ENCODE measurements at places on chromosomes 11 and 22.

DNA sequence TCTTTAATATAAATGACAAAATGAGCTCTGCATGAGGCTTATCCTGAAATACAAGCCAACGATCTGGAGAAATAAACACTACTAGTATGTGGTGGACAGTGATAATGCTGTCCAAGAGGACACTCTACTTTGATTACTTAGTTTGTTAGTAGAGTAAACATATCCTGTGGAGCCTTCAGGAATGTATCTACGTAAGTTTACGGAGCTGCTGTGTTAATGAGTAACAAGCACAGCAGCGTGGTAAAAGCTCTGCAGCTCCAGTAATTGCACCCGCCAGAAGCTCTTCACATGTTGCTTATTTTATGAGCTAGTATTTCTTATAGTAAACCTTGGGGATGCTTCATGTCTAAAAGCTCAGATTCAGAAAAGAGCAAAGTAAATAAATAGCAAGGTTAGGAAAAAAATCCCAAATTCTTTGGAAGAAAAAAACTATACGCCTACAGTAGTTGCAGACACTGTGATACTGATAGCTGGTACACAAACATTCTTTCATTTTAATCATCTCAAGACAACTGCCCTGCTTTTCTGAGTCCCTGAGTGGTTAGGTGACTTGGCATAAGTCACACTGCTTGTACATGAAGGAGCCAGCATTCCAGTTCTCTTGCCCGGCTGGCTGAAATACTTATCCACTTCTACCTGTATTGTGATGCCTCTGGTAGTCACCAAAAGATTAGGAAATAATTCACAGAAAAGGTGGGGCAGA lies 32.7 kb upstream of the CCDC34 start:
- DNase-seq, result no peak

GRCh38 chr11:102469196-102469821 lies 16.7 kb upstream of the TMEM123 start:
- DNase-seq, result no peak

- no peak for DNase-seq
Observed at GRCh38 chr11:45455536-45455935, 169.4 kb upstream of the SYT13 start.

DNA sequence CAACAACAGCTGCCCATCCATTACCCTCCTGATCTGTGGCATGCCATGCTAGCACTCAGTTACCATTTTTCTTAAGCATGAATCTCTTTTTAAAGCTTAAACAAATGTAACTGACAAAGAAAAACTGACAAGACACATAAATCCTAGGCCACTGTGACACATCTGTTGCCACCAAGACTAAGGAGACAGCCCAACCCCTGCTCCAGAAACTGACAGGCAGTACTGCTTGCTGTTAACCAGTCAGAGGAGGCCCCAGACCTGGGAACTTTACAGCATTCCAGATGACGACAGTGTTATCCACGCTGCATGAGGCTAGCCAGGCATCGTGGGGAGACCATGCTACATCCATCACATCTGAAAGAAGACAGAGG lies 33.8 kb downstream of the HIRA start:
- no peak for DNase-seq

DNA sequence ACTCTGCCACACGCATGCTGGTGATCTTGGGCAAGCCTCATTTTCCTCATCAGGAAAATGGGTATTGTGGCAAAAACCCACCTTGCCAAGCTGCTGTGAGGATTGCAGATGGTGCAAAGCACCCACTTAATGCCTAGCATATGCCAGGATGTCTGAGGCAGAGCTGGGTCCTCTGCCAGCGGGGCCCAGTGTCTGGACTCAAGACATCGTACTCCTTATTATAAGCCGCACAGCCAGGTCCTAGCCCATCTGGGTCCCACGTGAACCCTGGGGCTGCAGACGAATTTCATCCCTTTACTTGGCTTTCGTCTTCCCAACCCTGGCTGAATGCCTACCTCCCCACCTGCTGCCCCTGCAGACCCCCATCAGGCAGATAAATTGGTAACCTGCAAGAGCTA lies 34.5 kb upstream of the ALX4 start:
- no peak for DNase-seq

DNA sequence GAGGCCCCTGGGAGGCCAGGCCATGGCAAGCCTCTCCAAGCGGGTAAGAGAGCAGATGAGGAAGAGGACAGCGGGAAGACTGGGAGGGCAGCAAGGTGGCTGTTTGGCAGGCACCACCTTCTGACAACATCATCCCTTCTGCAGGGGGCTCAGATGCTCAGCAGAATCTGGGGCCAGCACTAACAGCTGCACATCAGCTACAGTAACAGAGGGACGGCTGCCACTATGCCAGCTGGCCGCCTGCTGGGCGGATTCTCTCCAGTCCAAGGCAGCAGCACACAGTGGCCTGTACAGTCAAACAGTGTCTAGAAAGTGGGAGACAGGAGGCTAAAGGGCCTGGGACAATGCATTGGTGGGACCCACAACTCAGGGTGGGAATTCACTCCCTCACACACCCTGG lies 10.7 kb upstream of the TXN2 start:
- DNase-seq, result no peak

DNA sequence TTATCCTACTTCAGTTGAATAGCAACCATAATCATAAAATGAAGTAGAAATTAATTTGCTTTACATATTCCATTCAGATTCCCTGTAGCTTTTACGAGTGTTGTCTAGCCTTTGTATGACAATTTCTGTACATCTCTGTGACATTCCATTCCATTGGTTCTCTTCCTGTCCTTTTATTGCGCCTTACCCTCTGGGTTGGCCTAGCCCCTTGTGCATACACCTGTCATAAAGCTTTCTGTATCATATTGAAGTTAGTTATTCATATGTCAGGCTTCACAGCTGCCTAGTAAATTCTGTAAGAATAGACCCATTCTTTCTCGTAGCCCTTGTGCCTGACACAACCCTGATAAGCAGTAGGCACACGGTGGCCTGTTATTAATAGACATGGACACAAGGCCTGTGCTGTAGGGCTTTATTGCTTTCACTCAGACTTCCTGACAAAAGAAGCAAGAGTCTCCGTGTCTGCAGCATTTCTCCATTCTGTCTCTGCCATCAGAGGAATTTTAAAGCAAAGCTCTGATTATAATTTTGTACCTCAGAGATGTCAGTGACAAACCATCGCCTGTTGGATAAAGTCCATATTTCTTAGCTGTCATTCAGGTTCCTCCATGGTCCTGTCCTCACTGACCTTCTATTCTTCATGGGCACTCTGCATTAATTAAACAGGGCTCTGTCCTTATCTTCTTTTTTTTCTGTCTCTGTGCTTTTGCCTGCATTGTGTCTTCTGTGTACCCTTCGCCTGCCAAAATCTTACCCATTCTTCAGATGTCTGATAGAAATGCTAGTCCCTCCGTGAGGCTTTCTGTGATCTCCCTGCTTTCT lies 49.4 kb downstream of the BID start:
- no peak for DNase-seq

- DNase-seq, result no peak
Observed at GRCh38 chr11:68351450-68352275, 39.3 kb downstream of the LRP5 start.

GRCh38 chr22:20868025-20868962 lies 9.5 kb downstream of the SNAP29 start:
- no peak for DNase-seq

GRCh38 chr11:48018528-48019216 lies 38.3 kb downstream of the PTPRJ start:
- no peak for DNase-seq

DNA sequence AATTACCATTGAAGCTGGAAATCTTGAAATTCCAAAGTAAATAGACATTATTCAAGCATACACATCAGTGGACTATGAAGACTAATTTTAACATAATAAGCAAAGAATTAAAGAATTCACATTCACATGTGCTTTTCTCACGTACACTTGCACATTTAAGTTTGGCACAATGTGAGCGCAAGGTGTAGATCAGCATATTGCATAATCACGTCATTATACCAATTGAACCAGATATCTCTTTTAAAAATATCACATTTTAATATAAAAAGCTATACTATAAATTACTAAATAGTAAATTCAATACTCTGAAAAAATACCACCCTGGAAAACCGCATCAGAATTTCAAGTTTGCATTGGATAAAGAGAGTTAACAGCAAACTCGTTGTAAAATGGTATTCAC lies 60.7 kb downstream of the SESN3 start:
- DNase-seq, result no peak

- DNase-seq, result no peak
Observed at GRCh38 chr11:11570823-11571222, 51.0 kb downstream of the GALNT18 start.

- no peak for DNase-seq
Observed at GRCh38 chr11:72114570-72114969, 2.1 kb upstream of the ANAPC15 start.

DNA sequence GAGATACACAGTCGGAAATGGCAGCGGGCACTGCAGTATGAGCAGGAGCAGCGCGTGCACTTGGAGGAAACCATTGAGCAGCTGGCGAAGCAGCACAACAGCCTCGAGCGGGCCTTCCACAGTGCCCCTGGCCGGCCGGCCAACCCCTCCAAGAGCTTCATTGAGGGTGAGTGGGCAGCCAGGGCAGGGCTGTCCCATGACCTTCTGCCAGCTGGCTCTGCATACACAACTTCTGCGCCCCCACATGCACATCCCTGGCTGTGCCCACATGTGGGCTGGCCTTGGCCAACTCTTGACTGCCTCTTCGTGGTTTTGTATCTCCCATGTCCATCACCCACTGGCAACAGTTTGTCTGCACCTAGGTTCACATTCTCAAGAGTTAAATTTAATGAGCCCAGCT lies 81.1 kb downstream of the MORC2 start:
- DNase-seq, result no peak
